ENCODE measurements at places on chromosomes 1 and 21.

- DNase-seq: no peak
Measured at GRCh38 chr1:79945391-79945790, 938.9 kb upstream of the ADGRL4 start.

DNA sequence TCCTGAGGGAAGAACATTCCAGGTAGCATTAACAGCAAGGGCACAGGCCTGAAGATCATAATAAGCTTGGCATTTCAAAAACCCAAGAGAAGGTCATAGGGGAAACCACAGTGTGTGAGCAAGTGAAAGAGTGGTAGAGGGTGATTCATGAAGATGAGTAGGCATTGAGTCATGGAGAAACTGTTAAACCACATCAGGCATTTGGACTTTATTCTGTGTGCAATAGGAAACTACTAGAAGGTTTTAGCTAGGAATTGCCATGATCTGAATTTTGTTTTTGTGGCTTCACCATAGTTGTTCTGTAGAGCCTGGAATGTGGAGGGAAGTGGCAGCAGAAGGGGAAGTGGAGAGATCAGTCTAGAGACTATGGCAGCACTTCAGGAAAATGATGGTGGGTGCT, 359.0 kb upstream of the PTBP2 start:
- DNase-seq: peak; percentile 89

DNA sequence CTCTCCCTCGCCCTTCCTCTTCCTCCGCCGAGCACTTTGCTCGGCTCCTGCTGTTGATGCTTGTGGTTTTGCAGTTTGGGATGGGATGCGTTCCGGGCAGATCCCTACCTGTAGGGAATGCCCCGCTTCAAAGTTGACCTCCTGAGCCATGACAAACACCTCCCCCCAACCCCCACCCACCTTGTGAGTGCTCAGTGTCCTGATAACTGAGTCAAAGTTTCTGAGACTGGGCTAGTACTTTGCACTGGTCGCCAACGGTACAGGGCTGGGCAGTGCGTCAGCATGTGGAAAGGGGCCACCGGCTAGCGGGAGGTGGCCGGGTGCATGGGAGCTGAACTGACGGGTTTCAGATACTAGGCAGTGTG, 771 bp downstream of the RABGAP1L start:
- DNase-seq: peak; percentile 16

GRCh38 chr1:240824238-240824637, 212.3 kb upstream of the GREM2 start:
- no peak for DNase-seq

GRCh38 chr1:208808301-208808700, 564.1 kb upstream of the PLXNA2 start:
- DNase-seq: no peak

DNA sequence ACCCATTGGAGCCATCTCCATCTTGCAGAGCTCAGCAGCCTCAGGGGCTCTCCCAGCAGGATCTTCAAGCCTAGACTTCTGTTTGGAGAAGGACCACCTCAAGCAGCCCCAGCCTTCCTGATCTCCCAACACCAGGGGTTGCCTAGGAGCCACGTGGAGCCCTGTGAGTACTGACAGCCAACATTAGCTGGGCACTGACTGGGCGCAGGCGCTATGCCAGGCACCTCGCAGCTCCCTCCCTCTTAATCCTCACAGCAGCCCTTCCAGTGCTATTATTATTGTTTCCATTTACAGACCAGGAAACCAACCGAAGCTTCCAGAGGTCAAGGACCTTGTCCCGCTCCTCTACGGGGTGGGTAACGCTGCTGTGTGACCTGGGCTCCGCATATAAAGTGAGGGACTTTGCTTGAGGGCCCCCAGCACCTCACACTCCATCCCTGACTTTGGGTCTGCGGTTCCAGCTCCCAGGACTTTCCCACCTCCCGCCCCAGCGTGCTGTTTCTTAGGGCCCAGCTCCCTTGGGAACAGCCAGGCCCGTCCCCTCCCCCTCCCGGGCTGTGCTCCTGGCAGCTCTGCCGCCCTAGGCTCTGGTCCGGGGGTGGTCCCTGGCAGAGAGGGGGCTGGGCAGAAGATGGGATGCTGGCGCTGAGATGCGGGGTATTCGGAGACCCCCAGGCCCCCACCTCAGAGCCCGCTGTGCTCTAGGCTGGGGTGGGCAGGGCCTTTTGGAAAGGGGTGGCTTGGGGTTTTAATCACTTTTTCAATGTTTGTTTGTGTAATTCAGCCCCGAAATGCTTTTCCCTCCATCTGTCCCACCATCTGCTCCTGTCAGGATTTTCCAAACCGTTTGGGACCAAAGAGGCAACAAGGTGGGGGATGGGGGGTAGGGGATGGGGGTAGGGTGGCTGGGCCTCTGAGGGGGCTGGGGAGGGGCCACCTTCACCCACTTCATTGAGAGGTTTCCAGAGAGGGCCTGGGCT, 4.1 kb upstream of the HPCA start:
- DNase-seq: no peak

- DNase-seq: no peak
Measured at GRCh38 chr1:236395947-236396664, 2.0 kb downstream of the EDARADD start.

- DNase-seq: no peak
Measured at GRCh38 chr1:223621312-223621734, 44.2 kb downstream of the CAPN8 start.

GRCh38 chr1:7562729-7563605, 208.1 kb upstream of the VAMP3 start:
- no peak for DNase-seq
